Urothelium cell line (cell line): ENCODE measurements at places on chromosomes 5 and 9.

- DNase-seq = no peak
These were observed 70.0 kb upstream of the SUSD1 start for GRCh38 chr9:112245126-112245525.

DNA sequence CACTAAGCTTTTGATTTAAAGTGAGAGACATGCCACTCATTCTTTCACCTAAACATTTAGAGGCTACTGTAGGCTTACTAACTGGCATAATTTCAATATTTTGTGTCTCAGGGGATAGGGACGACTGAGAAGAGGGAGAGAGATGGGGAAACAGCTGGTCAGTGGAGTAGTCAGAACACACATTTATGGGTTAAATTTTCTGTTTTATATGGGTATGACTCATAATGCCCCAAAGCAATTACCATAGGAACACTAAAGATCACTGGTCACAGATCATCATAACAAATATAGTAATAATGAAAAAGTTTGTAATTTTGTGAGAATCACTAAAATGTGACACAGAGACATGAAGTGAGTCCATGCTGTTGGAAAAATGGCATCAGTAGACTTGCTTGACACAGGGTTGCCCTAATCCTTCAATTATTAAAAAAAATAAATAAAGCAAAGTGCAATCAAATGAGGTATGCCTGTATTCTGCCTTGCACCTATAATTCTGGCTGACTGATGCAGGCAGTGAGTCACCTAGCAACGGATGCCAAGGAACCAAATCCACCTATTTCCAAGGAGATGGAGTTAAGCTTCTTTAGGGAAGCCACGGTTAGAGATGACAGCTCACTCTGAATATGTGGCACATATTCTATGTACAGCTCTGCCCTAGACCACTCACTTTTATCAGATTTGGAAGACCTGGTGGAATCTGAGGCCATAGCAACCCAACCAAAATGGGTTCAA lies 166.1 kb downstream of the MARCHF11 start:
- DNase-seq = no peak

DNA sequence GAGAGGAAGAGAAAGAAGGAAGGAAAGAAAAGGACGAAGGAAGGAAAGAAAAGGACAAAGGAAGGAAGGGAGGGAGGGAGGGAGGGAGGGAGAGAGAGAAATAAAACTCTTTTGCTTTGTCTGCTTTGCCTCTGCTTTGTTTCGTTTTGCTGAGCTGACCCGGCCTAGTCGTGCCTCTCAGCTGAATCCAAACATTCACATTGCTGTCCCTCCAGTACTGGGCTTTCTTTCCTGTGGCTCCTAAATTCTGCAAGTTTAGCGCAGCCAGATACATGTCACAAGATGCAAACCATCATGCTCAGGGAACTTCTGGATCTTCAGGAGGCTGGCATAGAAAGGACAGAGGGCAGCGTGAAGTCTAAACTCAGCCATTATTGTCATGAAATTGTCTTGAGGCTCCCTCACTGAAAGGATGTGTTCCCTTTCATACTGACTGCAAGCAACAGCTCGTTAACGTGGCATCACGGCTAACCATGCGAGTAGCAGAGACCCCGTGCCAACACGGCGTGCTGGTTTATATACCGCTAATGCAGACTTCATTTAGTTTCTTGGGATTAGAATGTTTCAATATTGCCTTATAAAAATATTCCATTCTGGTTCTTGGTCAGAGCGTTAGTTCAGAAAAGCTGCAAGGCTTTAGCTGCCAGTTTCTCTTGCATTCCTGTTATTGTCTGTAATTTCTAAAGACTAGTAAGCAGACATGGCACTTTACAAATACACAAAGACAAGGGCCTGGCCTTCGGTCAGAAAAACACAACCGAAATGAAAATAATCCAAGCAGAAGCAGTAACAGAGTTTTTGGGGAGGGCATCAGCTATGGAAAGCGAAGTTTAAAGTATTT lies 94.2 kb downstream of the TMEM174 start:
- no peak for DNase-seq

DNA sequence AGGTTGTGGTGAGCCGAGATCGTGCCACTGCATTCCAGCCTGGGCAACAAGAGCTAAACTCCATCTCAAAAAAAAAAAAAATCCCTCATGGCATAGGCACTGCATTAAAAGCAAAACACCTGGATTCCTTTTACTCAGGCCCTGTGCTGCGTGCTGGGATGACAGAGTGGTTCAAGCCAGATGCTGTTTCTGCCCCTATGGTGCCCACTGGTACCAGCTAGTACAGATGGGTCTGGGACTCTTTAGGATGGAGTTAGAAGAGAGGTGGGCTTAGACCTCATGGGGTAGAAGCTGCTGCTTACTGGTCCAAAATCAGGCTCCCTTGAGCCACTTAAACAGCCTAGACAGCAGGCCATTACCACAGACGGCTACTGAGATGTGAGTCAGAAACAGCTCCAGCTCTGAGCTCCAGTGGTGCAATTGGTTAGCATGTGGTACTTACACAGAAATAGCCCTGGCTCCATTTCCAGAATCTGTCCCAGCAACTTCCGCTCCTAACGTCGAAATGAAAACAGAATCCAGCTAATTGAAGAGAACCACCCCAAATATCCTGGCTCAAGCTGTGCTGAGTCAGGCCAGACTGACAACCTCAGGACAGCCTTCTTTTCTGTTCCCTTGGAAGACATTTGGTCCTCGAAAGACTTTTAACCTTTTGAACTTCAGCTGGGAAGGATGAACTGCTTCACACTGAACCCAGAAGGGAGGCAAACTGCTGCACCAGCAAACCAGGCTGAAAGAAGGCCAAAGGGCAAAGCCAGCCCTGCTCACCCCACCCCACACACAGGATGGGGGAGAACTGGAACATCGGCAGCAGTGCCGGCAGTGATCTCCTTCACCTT lies 15.5 kb downstream of the C5orf15 start:
- no peak for DNase-seq

- no peak for DNase-seq
These were observed 55.6 kb downstream of the CFAP90 start for GRCh38 chr5:7795306-7795705.

GRCh38 chr5:136907371-136907770 lies 542.0 kb upstream of the TRPC7 start:
- DNase-seq = no peak

DNA sequence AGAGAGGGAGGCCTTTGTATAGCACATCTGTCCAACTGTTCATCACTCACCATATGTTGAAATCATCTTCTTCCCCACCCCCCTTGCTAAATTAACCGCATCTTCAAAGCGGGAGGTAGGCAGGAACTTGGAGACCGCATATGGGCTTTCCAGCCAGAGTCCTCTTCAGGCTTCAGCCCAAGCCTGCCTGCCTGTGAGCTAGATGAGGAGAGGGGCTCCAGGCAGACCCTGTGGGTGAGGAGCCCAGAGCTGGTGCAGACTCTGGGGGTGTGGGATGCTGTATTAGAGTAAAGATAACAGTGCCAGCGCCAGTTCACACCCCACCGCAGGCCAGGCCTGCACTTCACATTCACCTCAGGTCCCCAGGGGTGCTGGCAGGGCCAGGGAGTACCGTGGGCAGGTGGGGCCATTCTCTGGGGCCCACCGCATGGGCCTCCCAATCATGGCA lies 16.2 kb downstream of the PRRC2B start:
- no peak for DNase-seq
